ENCODE measurements at places on chromosomes 4 and X. TPM values are rescaled to one million over a fixed set of nuclear protein-coding genes. Genes with fewer than 3 reads are reported as not detected.

Gene ACTRT1
- not detected for polyA plus RNA-seq

Gene ZCCHC18
- 4.3 TPM for polyA plus RNA-seq

Gene TSR2
- polyA plus RNA-seq, result 20.1 TPM

Gene DUSP9
- polyA plus RNA-seq, result not detected

Gene PPBP
- not detected for polyA plus RNA-seq
